Naive B cell (primary cell): ENCODE measurements at places on chromosomes 6 and 20.

GRCh38 chr6:139531148-139532115, 157.0 kb upstream of the CITED2 start:
- no peak for DNase-seq

- no peak for DNase-seq
Observed at GRCh38 chr6:13370623-13371022, 42.3 kb upstream of the TBC1D7 start.

DNA sequence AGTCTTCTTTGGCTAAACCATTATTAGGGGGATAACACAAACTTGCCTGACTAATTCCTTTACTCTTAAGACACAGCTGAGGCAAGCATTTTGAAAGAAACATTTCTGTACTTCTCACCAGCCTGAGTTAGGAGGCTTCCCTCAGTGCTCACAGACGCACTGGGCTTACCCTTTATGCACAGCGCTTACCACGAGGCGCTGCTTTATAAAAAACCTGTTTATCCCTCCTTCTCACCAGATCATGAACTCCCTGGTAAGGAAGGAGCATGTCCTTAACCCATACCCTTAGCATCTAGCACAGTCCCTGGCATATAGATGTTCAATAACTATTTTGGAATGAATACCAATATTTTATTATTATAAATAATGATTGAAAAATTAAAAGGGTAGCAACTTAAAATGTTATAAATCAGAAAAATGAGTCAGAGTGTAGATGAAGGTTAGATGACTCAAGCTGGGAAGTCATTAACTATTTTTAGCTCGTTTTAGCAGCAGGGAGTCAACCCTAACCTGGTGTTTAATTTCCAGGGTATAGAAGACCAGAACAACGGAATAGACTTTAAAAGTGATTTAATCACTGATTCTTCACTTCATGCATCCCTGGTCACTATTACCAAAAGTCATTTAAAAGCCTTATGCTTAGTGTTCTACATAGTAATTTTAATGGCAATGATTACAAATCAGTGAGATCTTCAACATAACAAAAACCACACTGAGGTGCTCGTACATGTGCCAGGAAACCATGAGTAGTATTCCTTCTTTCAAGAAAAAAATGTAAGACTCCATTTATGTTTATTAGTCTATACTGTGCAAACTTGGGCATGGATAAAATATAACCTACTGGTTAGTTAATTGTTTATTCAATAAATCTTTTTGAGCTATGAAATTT, 4.1 kb upstream of the TPD52L1 start:
- DNase-seq: no peak

DNA sequence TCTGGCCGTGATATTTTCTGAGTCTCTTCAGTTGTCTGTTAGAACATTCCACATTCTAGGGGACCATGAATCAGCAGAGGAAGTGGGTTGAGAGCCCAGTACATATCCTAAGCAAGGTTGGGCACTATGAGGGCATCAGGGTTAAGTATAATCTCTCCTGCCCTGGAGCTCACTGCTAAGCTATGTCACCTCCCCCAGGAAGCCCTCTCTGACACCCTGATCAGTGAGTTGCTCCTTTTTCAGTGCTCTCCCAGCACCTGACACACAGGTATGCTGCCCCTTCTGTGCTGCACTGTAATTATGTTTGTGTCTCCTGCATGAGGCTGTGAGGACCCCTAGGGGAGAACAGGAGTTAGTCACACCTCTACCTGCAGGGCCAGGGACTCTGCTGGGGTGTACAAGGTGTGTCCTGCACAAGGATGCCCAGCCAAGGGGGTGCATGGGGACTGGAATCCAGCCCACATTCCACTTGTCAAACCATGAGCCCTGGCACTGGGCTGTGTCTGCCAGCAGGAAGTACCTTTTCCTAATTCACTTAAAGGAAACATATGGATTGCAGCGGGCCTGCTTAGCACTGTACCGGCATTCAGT, 3.9 kb downstream of the RAB44 start:
- no peak for DNase-seq

DNA sequence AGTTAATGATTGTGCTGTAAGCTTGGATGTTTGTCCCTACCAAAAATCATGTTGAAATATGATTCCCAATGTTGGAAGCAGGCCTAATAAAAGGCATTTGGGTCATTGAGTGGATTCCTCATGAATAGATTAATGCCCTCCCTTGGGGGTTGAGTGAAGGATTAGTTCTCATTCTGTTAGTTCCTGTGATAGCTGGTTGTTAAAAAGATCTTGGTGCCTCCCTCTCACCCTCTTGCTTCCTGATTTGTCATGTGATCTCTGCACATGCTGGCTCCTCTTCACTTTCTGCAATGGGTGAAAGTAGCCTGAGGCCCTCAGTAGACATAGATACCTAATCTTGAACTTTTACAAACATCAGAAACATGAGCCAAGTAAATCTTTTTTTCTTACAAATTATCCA, 115.6 kb upstream of the HCRTR2 start:
- DNase-seq: no peak

- no peak for DNase-seq
Observed at GRCh38 chr6:20716865-20717264, 182.6 kb downstream of the CDKAL1 start.
